ENCODE measurements at places on chromosomes 1 and 21. TPM values are rescaled to one million over a fixed set of nuclear protein-coding genes. Genes with fewer than 3 reads are reported as not detected.

Gene PCSK9
- total RNA-seq, result 12.6 TPM

Gene SHE
- total RNA-seq, result 3.4 TPM

Gene PLA2G2D
- total RNA-seq, result 0.31 TPM

Gene LIPI
- total RNA-seq, result not detected

Gene RHBG
- not detected for total RNA-seq

Gene CD1E
- total RNA-seq, result not detected

Gene LIN28A
- not detected for total RNA-seq

Gene WDR64
- not detected for total RNA-seq

Gene MAN1C1
- total RNA-seq, result 6.0 TPM

Gene CD48
- 7.4 TPM for total RNA-seq

Gene AGT
- total RNA-seq, result 1.2 TPM

Gene WNT3A
- 0.14 TPM for total RNA-seq

All from left colon (tissue), 2 donors.